ENCODE measurements at places on chromosomes 2 and 18.
A peak's percentile ranks its signal among the peaks of the same experiment; 100 is the strongest.

- DNase-seq: no peak
Observed at GRCh38 chr18:1425679-1426078, 521.0 kb downstream of the ADCYAP1 start.

GRCh38 chr2:126771501-126772195, 115.7 kb downstream of the GYPC start:
- no peak for DNase-seq

GRCh38 chr18:22286585-22286984, 117.2 kb downstream of the GATA6 start:
- no peak for DNase-seq

DNA sequence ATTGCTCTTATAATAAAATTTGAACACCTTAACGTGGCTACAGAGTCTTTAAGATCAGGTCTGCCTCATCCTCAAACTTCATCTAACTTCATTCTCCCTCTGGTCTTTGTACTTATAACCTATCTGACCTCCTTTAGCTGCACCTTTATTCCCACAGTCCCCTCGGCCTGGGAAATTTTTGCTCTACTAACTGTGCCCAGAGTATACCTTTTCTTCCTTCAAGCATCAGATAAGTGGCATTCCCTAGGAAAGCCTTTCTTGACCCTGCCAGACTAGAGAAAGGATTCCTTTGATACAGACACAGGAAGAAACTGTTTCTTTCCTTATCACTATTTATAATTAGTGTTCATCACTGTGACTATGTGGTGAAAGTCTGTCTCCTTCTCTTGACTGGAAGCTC, 79.2 kb upstream of the RPRM start:
- DNase-seq: no peak

DNA sequence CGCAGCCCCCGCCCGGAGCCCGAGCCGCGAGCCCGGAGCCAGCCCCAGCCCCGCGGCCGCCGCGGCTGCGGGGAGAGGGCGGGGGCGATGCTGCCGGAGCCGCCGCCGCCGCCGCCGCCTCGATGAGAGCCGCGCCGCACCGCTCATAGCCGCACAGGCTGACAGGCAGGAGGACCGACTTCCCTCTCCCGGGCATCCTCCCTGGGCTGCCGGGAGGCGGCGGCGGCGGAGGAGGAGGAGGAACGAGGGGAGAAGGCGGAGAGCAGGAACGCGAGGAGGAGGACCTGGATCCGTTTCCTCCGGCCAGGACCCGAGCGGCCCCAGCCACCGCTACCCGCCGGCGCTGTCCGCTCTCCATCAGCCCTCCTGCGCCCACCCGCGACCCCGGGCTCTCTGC, 370 bp downstream of the KLHL29 start:
- peak; percentile 31 for DNase-seq

GRCh38 chr2:105407946-105408743, 9.3 kb upstream of the FHL2 start:
- DNase-seq: peak; percentile 20

GRCh38 chr2:77999376-77999775, 477.2 kb upstream of the LRRTM4 start:
- DNase-seq: no peak

GRCh38 chr2:6879011-6879410, 1.4 kb downstream of the RSAD2 start:
- DNase-seq: no peak

DNA sequence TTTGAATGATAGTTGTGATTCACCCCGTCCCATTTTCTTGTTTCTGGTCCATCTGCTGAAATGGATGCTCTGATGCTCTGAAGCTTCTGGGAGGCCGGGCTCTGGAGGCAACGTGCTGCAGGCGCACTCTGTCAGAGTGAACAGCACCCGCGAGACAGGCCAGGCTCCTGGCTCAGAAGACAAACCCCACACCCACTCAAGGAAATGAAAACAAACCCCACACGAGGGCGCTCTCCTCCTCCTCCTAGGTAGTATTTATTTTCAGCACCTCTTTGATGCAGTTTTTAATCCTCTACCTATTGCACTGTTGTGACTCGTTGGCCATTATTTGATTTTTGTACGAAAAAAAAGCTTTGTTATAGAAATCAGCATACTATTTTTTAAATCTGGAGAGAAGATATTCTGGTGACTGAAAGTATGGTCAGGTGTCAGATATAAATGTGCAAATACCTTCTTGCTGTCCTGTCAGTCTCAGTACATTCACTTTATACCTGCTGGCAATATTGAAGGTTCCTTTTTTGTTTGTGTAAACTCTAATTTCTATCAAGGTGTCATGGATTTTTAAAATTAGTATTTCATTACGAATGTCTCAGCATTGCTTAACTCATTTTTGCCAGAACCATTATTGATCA, 10.3 kb upstream of the CHST10 start:
- peak; percentile 72 for DNase-seq

DNA sequence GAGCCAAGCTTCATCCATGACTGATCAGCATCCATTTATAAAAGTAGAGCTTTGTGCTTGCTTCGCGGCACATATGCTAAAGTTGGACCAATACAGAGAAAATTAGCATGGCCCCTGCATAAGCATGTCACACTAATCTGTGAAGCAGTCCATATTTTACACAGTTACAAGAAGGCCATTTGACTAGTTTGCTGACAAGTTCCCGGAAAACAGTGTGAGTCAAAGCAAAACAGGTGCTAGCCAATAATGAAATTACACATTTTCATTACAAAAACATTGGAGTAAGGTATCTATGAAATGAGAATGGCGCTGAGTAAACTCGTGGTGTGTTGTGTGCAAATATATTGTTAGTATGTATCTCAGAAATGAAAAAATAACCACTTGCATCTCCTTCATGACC, 4.7 kb downstream of the ANKRD62 start:
- no peak for DNase-seq

GRCh38 chr18:62331581-62332356, 6.7 kb downstream of the TNFRSF11A start:
- DNase-seq: peak; percentile 73

DNA sequence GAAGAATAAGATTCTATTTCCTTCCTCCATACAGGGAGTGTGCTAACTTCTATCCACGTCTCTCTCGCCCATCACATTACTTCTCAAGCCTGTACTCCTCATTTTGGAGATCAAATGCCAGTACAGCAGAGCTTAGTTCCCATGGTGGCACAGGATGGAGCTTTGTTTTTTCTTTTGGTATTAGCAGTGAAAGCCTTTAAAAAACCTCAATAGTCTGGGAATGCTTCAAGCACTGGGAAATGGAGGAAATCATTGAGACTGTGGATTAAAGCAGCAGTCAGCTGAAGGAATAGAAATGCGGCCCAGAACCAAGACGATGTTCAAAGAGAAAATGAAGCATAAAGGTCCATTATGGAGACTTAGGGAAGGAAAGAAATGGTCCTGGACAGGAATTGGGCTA, 102.3 kb downstream of the NRXN1 start:
- no peak for DNase-seq

DNA sequence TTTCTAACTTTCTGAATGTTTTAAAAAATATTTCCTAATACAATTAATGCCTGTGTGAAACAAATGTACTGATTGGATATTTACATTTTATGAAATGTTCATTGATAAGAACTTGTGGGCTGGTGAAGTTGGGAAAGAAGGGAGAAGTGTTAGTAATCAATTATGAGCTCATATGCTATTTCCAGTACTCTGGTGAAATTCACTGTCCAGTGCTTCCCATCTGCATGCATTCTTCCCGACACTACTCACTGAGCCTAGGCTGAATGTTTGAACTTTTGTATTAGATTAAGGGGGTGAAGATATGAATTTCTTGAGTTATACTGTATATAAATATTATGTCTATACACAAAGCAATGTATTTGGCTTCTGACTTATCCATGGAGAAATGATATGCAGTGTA, 36.0 kb downstream of the SKA1 start:
- no peak for DNase-seq

- no peak for DNase-seq
Observed at GRCh38 chr18:5073026-5073944, 123.8 kb downstream of the AKAIN1 start.

DNA sequence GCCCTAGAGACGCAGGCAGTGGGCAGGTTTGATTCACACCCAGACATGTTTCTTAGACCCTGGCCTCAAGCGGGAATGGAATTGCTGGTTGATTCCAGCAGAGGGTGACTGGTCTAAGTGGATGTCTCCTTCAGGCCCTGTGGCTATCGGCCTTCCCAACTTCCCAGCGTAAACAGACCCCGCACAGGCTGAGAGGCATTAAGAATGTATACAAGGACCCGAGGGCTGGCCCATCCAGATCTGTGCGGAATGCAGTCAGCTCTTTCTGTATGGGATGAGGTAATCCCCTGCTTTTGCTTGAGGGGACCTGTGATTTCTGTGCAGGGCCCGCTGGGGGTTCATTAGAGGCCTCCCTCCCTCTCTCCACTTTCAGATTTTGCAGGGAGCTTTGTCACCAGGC, 6.5 kb downstream of the ACKR3 start:
- DNase-seq: no peak

DNA sequence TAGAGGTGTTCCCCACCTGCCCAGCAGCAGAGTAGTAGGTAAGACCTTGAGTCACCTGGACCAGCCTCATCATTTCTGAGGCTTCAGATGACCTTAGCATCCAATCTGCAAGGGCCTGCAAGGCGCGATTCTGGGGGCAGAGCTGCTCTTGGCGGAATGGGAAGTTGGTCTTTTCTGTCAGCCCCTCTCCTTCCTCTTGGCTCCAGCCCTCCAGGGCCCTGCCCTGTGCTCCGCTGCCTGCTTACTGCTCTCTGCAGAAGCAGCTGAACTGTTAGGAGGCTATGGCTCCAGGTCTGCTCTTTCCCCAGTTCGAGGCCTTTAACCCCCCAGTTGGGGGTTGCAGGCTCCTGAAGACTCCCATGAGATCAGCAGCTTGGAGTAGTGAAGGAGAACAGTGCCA, 96.1 kb upstream of the MCFD2 start:
- DNase-seq: no peak

- DNase-seq: no peak
Observed at GRCh38 chr18:45387229-45387628, 228.0 kb upstream of the SLC14A2 start.

- no peak for DNase-seq
Observed at GRCh38 chr2:15747603-15748471, 156.2 kb downstream of the DDX1 start.

GRCh38 chr2:208361077-208361441, 45.5 kb upstream of the PTH2R start:
- no peak for DNase-seq

GRCh38 chr2:218013289-218013688, 10.5 kb upstream of the TNS1 start:
- no peak for DNase-seq

DNA sequence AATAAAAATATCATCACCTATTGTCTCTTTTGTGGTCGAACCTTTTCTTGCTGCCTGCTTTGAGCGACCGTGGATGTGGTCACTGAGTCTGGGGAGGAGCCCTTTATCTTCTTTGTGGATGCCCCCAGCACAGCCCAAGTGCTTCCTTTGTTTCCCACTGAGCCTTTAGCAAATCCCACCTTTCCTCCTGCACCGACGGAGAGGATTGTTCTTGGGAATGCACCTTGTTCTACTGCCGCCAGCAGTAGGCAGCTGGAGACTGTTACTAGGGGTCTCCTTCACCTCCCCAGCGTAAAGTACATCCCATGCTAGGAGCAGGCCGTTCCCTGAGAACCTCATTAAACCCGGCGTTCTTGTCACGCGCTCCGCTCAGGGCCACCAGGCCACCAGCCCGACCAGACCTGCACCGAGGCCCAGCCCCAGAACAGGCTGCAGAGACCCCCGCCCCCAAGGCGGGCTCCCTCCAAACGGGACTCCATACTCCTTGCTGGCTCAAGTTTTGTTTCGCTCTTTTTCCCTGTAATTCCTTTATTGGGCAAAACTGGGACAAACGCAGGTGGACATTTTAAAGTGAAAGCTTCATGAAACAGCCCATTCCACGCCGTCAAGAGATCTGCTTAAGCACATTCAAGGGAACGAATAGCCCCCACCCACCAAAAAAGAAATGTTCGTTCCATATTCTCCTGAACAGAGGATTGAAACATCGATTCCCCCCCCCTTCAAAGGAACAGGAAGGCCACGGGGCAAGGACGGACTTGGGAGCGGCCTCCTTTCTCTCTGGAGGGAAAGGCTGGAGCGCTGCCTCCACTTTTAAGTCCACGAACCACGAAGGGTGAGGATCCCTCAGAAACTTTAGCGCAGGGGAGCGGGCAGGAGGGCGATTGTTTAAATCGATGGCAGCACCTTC, 1.1 kb upstream of the MAT2A start:
- peak; percentile 64 for DNase-seq

- DNase-seq: no peak
Observed at GRCh38 chr2:105769504-105769903, 24.8 kb downstream of the NCK2 start.

GRCh38 chr2:16680304-16680703, 14.7 kb upstream of the CYRIA start:
- DNase-seq: no peak
